Hindlimb muscle (tissue), 1 donor: ENCODE measurements at places on chromosomes 1 and 21. TPM values are rescaled to one million over a fixed set of nuclear protein-coding genes. Genes with fewer than 3 reads are reported as not detected.

Gene GNG4
- polyA plus RNA-seq, result 0.28 TPM

Gene KAZN
- 14.6 TPM for polyA plus RNA-seq

Gene BCL10
- 9.5 TPM for polyA plus RNA-seq

Gene CCDC190
- 6.7 TPM for polyA plus RNA-seq

Gene MPL
- 0.41 TPM for polyA plus RNA-seq

Gene DCDC2B
- polyA plus RNA-seq, result 0.67 TPM

Gene NSUN4
- polyA plus RNA-seq, result 16.3 TPM

Gene TNFRSF14
- 15.8 TPM for polyA plus RNA-seq

Gene CD1B
- polyA plus RNA-seq, result not detected

Gene APH1A
- 112 TPM for polyA plus RNA-seq

Gene ZNF695
- 1.3 TPM for polyA plus RNA-seq

Gene MSH4
- polyA plus RNA-seq, result 0.67 TPM

Gene CASZ1
- 82.9 TPM for polyA plus RNA-seq

Gene FCRL6
- not detected for polyA plus RNA-seq
